ENCODE measurements at places on chromosomes 7 and 10.

DNA sequence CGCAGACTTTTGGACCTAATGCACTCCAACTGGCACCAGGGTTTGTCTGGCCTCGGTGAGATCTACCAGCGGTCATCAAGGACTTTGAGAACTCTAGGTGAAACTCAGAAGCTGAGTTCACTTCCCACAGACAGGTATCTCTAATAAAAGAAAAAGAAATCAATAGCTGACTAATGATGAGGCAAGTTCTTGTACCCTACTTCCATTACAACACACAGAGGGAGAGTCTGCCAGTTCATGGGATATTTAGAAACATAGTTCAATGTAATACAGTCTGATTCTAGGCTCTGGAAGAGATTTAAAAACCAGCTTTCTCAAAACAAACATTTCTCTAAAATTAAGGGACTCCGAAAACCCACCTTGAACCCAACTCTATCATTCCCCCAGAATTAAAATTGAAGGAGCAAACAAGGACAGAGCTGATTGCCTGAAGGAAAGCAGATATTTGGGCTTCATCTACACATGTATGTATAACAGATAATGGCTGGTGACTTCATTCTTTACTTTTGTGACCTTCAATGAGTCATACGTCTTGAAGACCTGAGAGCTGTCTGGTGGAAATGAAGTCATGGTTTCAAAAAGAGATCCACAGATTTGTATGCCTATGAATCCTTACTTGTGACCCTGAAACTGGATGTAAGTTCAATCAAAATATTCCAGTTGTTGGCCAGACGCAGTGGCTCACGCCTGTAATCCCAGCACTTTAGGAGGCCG, 2.7 kb upstream of the PNLIPRP1 start:
- no peak for DNase-seq

DNA sequence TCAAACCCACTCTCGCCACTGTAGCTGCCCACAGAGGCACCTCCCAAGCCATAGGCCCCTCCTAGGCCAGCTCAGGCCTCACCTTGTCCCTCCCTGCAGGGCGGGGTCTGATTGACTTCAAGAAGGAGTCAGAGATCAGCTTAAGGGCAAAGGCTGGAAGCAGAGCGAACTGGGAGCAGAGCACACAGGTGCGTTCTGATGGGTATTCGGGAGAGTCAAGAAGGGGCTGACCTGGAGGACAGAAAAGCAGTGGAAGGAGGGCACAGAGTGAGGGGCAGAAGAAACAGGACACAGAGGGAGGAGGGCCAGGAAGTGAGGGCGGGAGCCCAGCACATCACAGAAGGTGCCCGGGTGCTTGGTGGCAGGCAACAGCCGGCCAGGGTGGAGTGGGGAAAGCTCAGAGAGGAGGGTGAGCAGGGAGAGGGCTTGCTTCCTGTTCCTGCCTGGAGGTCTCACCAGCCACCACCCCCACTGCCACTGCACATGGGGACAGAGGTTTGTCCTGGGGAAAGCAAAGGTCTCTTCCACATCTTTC, at the start of gene AOC1:
TSS of gene AOC1 (plus strand) at position 147 of the 535 bp plus-strand sequence. CDS start 3,954 bp downstream, outside the sequence.
- DNase-seq = no peak

DNA sequence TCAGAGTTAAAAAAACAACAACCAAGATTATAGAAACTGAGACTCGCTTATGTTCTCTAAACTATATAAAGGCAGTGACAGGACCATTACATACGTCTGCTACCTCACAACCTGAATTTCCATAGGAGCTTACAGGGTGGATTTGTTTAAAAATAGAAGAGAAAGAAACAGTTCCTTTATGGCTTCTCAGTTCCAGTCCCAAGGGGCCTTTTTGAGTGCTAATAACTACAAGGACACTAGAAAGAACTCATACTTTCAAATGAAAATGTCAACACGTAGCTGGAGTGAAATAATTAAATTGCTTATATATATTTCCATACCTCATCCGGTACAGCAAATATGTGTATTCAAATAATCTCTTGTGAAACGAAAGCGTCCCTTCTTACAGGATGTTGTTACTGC, 19.7 kb downstream of the TSPAN12 start:
- DNase-seq = no peak

GRCh38 chr10:119461923-119462322, 80.6 kb downstream of the RGS10 start:
- no peak for DNase-seq

DNA sequence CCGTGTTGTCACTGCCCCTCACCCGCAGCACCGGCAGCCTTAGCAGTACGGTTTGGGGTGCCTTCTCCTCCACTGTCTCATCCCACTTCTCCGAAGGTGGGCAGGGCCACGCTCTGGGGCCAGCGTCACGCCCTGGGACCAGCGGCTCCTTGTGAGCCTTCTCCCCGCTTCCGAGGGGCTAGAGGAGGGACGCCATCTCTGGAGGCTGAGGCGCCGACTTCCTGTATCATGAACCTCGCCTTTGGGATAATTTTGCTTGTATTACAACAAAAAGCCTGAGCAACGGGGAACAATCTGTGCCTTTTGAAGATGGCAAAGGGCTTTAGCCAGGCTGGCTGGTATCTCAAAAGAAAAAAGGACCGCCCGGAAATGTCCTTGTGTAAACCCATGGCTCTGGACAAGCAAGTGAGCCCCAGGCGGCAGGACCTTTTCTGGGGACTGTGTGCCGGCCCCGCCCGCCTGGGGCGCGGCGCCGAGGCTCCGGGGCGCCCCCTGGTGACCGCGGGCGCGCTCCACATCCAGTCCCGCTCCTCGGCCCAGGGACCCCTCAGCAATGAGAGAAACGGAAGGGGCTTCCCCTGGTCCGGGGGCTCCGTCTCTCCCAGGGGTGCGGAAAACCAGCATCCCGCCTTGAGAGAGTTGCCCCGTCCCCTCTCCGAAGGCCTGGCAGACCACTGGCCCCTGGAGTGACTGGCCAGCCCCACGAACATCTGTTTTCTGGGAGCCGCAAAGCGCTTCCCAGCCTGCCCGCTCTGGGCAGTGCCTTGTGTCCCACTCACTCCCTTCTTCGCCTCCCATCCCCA, 3.8 kb downstream of the DEPP1 start:
- DNase-seq = peak; percentile 27

GRCh38 chr10:133258818-133259601, 17.7 kb downstream of the ADAM8 start:
- peak; percentile 74 for DNase-seq

GRCh38 chr7:17239046-17239445, 59.4 kb upstream of the AHR start:
- no peak for DNase-seq

GRCh38 chr10:74249865-74250264, 98.8 kb downstream of the ADK start:
- DNase-seq = no peak

DNA sequence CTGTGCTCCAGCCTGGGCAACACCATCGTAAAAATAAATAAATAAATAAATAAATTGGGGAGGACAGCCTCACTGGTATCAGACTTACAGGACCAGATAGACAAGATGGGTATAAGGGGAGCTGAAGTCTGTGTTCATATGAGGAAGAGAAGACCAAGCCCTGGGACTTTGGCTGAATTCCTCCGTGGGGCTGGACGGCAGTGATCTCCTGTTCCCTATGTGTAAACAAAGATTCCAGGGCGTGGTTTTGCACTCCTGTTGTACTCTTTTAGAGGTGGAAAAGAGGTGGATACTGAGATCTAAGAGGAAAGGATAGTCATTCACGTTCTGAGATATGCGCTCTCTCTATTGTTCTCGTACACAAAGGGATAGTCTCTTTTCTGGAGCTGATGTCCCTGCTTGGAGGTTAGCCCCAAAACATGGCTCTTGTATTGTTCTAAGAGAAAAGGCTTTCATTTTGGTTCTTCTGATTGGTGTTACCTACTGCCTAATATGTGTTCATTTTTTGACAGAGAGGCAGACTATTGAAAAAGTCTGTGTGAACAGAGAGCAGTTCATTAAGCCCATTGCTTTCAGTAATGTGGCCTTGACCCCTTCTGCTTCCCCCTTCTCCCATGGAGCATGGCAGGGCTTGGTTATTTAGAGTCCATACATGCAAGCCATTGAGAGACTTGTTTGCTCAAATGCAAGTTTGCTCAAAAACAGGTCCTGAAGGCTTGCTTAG, 12.3 kb downstream of the KCTD7 start:
- no peak for DNase-seq

DNA sequence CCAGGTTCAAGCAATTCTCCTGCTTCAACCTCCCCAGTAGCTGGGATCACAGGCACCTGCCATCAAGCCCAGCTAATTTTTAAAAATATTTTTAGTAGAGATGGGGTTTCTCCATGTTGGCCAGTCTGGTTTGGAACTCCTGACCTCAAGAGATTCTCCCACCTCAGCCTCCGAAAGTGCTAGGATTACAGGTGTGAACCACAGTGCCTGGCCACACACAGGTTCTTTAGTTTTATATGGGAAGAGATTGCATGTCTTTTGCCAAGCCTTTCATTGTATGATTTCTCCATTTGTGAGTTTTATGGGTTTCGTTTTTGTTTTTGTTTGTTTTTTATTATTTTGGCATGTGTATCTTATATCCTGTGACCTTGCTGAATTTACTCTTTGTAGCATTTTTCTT, 40.9 kb downstream of the C1GALT1 start:
- no peak for DNase-seq

GRCh38 chr10:48447356-48448215, 141.1 kb downstream of the MAPK8 start:
- no peak for DNase-seq

DNA sequence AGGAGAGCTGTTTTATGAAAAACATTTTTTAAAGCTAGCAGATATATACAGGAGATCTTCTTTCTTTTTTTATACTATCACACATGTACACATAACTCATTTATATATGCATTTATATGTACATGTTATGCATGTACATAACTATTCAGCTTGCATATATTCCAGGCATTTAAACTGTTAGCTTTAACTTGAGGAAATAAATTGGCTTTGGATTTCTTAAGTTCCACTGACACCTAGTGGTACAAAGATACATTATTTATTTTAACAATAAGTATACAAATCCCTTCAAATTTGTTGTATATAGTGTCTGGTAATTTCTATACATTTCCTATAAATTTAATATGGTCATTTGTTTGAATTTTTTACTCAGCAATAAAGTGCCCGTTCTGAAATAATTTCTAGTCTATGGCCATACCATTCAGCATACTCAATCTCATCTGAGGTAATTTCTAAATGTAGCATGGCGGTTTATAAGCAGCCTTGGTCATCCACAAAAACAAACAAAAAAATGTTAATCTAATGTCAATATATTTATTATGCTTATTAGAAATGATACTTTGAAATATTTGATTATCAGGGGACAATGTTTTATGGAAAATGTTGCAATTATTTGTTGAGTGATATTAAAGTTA, 11.6 kb downstream of the ZDHHC6 start:
- peak; percentile 3 for DNase-seq

GRCh38 chr10:103921750-103922195, 3.8 kb upstream of the STN1 start:
- DNase-seq = peak; percentile 34

- no peak for DNase-seq
Measured at GRCh38 chr7:135183478-135183877, 13.0 kb upstream of the CYREN start.

DNA sequence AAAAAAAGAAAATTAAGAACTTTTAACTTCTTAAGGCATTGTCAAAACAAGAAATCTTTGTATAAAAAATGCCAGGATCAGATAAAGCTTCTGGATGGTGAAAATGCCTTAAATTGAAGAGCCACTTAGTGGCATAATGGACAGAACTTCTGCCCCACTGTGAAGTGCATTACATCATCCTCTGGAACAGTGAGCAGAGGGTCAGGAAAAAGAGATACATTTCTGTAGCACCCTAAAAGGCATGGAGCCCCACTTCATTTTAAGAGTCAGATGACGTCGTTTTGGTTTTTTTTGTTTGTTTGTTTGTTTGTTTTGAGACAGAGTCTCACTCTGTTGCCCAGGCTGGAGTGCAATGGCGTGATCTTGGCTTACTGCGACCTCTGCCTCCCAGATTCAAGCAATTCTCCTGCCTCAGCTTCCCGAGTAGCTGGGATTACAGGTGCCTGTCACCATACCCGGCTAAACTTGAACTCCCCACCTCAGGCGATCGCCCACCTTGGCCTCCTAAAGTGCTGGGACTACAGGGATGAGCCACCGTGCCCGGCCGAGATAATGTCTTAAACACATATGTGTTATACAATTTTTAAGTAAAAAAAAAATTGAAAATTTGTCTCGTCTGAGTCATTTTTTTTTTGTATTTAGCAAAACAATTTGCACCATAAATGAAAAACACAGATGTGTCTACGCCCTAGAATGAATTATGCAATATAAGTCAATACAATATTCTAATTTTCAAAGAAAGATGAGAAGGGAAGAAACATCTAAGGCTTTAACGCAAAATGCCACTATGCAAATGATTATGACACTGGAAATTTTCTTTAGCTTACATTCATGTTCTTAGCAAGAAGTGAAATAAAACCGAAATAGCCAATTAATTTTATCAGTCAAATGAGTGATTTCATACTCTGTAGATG, 29.2 kb downstream of the SLC13A1 start:
- no peak for DNase-seq

- DNase-seq = peak; percentile 27
Measured at GRCh38 chr7:20229646-20230500, 12.7 kb upstream of the MACC1 start.

DNA sequence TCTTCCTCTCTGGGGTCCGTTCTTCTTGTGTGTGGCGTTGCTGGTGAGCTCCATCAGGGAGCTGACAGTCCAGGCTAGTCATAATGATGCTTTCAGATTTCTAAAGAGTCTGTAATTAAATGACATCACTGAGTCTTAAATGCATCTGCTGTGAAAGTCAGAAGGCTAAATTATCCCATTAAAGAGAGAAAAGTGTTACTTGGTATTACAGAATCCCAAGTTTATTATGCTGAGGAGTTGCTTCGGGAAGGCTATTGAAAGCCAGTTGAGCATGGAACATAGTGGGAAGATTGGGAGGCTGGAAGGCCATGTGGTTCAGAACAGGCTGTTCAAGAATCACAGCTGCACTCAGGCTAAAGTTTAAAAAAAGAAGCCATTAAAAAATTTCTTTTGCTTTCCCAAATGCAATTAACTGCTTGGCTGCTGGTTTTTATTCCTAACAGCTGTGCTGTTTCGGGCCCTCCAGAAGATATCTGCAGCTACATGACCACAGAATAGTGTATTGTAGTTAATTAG, 342.6 kb upstream of the LRGUK start:
- no peak for DNase-seq

DNA sequence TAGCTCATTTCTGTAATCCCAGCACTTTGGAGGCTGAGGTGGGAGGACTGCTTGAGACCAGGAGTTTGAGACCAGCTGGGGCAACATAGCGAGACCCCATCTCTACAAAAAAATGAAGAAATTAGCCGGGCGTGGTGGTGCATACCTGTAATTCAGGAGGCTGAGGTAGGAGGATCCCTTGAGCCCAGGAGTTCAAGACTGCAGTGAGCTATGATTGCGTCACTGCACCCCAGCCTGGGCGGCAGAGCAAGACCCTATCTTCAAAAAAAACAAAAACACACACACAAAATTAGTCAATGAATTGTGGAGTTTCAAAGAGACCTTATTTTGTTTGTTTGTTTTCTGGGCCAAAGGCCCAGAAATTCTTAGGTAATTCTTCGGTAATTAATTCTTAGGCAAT, 110.0 kb downstream of the CUX1 start:
- no peak for DNase-seq

- no peak for DNase-seq
Measured at GRCh38 chr10:6423004-6423403, 157.1 kb downstream of the PRKCQ start.

- DNase-seq = no peak
Measured at GRCh38 chr10:131113709-131114291, 197.7 kb downstream of the TCERG1L start.
